ENCODE measurements at places on chromosomes 4 and X.

- no peak for DNase-seq
Observed at GRCh38 chr4:137711502-137711901, 179.2 kb upstream of the PCDH18 start.

DNA sequence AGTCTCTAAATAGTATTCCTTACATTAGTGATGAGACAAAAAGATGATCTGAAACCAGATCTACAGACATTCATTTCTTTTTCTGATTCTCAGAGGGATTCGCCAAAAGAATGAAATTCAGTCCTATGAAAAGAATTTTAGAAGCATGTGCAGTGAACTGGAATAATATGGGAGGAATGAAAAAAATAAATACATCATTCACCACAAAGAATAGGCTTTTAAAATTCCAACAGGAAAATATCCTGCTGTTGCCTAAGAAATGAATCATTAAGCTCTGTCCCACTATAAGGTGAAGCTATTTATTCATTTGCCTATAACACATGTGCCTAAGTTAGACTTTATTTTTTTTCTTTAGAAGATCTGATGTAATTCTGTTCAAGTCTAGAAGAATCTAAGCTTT, 165.9 kb downstream of the IL15 start:
- DNase-seq: no peak

- no peak for DNase-seq
Observed at GRCh38 chrX:12615061-12615460, 176.2 kb upstream of the PRPS2 start.

GRCh38 chrX:24890677-24891076, 125.1 kb downstream of the ARX start:
- no peak for DNase-seq

DNA sequence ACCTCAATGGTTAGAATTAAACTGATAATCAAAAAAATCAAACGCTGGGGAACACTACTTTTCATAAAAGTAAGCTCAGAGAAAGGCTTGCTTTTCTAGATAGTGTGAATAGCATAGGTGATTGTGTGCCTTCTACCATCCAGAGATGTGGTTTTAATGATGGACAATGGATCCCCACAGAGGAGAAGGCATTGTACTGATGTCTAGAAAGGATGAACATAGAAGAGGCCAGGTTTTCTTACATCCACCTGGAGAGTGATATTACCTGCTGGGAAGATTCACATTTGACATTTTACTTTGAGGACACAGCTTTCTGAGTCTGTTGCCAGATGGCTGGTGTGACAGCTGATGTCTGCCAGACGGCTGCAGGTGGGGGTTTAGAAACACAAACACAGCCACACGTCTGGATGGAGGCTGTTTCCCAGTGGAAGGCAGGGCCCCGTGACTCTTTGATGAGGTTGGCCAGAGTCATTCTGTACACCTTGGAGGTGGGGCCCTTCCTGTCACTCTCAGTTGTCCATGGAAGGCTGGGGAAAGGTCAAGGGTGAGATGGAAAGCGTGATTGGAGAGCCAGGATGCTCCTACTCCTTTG, 114.4 kb downstream of the PSAPL1 start:
- no peak for DNase-seq

DNA sequence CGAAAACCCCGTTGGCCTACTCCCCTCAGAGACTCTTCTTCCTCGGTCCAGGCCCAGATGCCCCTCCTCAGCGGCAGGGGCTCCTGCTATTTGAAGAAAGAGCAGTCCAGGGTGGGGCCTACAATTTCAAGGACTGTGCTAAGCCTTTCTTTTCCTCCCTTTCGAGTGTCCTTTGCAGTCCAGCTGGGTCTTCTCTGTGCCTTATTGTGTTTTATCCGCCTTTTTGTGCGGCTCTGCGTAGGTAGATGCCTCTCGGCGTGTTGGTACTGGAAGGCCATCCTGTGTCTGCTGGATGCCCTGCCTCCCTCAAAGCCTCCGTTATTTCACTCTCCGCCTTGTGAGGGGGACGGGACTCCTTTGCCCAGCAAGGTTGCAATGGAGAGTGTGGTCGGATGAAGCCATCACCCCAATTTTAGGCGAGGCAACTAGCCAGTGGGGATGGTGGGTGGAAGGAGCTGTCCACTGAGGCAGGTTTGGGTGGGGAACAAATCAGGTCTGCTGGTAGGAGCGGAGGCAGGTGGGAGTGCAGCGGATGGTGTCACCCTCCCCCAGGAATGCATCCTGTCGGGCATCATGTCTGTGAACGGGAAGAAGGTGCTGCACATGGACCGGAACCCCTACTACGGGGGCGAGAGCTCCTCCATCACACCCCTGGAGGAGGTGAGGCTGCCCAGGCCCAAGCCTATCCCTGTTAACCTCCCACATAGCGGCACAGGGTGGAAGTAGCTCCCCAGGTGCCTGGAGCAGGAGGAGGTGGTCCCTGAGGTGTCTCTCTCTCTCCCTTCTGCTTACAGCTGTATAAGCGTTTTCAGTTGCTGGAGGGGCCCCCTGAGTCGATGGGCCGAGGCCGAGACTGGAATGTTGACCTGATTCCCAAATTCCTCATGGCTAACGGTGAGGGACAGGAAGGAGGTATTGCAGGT, 1.3 kb downstream of the GDI1 start:
- no peak for DNase-seq

- no peak for DNase-seq
Observed at GRCh38 chr4:98394134-98394533, 132.9 kb downstream of the RAP1GDS1 start.

DNA sequence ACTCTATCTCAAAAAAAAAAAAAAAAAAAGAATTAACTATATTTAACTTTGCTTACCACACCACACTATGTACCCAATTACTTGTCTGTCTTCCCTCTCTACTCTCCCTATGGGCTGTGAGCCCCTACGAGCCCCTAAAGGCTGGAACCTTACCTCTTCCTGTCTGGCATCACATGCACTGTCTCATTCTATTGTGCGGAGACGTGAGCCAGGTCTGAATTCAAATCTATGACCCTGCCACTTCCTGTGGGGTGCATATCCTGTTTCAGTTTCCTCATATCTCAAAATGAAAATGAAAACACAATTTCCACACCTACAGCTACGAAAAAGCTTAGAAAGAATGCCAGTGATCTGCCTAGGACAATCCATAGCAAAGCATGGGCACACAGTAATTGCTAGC, 42.9 kb upstream of the HS3ST1 start:
- DNase-seq: no peak

- no peak for DNase-seq
Observed at GRCh38 chr4:94442251-94442650, 9.5 kb upstream of the PDLIM5 start.

GRCh38 chrX:22818061-22818460, 181.7 kb upstream of the DDX53 start:
- DNase-seq: no peak

- no peak for DNase-seq
Observed at GRCh38 chr4:137794764-137795254, 262.5 kb upstream of the PCDH18 start.

- no peak for DNase-seq
Observed at GRCh38 chr4:186587416-186588018, 32.1 kb upstream of the MTNR1A start.

GRCh38 chr4:1663549-1663948, 20.6 kb downstream of the FAM53A start:
- no peak for DNase-seq

DNA sequence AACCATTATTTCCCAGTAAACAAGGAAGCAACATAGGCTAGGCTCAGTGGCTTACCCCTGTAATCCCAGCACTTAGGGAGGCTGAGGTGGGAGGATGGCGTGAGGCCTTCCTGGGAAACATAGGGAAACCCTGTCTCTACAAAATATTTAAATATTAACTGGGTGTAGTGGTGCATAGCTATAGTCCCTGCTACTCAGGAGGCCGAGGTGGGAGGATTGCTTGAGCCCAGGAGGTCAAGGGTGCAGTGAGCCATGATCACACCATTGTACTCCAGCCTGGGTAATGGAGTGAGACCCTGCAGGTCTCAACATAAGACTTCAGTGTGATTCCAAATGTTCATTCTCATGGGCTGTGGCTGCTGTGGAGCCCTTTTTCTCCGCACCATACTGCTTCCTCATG, 34.9 kb downstream of the FHDC1 start:
- DNase-seq: no peak

DNA sequence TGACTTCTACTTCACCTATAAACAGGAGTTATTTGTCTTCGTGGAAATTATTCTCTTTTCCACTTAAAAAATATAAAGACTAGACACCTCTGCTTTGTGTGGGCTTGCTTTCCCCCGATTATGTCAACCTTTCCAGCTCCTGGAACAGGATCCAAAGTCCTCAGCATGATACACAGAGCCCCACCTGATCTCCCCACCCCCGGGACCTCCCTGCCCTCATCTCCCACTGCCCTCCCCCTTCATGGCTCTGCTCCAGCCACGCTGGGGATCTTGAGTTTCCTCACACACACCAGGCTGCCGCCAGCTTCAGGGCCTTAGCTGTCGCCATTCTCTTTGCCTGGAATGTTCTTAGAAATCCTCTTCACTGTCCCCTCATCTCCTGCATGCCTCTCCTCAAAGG, 55.3 kb downstream of the MBNL3 start:
- DNase-seq: no peak

- DNase-seq: no peak
Observed at GRCh38 chrX:7120878-7121219, 26.7 kb upstream of the STS start.

DNA sequence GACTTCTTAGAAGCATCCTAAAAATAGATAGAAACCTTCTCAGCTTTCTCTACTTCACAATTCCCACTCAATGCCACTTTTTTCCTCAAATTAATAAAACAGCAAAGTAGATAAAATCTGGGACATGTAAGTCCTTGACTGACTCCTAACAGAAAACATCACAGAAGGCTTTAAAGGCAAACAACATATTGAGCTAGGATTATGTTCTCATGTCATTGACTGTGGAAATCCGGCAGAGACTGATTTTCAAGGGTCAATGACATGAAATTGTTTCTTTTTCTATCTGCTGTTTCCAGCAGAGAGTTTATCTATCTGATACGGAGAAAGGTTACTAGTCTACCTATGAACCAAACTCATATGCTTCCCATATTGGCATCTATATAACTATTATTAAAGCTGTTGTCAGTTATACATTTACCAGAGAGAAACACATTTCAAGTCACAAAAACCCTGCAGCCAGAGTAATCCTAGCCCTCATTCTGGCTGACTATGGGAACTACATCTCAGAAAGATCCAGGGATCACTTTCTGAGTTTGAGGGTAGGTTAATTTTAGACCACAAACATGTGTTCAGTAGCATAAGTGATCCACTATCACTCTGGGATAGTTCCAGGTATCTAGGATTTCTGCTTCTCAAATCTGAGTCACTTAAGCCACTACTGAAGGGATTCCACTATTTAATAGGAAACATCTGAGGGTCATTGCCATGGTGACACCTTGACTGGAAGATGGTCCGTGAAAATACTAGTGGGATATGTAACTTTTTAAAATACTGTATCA, 147.6 kb downstream of the PPP3CA start:
- DNase-seq: no peak

DNA sequence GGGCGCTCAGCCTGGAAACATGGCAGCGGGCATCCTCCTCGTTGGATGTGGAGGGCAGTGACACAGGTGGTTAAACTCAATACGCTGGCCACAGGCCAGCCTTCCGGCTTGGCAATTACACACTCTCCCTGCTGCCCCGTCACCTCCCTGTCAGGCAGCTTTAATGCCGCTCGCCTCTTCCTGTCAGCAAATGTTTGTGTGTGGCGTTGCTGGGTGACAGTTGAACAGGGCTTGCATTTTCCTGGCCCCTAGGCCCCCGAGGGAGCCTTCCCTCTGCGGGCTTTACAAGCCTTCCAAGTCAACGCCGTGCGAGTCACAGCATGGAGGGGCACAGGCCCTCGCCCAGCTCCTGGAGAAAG, 620.0 kb downstream of the BCOR start:
- DNase-seq: no peak

- DNase-seq: peak; percentile 54
Observed at GRCh38 chrX:23756165-23756564, 13.1 kb upstream of the ACOT9 start.

DNA sequence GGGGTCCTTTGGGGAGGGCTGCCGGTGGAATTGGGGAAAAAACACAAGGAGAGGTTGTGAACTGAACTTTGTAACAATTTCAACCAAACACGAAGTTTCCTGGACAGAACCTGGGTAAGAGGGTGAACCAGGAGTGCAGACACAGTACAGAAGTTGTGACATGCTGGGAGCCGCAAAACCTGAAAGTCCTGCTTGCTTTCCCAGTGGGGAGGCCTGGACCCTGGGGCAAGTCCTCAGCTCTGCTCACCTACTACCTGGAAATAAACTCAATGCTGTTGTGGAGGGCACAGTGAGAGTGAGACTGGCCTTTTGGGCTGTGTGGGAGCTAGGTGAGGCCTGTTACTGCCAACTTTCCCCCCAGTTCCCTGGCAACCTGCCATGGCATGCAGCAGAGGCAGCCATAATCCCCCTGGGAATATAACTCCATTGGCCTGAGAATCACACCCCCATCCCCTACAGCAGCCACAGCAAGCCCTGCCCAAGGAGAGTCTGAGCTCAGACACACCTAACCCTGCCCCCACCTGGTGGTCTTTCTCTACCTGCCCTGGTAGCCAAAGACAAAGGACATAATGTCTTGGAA, 162.8 kb downstream of the THOC2 start:
- DNase-seq: no peak

GRCh38 chr4:59597536-59598329, 1602.4 kb upstream of the ADGRL3 start:
- DNase-seq: no peak

DNA sequence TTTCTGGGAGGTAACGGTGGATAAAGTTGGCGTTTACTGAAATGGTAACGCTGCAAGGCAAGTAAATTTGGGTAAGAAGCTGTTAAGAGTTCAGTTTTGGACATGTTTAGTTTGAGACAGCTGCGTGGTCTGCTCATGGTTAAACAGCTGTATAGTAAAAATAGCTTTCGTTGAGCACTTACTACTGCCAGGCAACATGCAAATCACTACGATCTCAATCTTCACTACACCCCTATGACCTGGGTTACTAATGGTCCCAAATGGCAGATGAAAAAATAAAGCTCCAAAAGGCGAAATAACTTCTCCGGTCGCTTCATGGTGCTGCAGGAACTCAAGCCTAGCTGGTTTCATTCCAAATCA, 22.2 kb downstream of the FABP2 start:
- DNase-seq: no peak

- no peak for DNase-seq
Observed at GRCh38 chr4:7845493-7846128, 94.0 kb downstream of the AFAP1 start.

- DNase-seq: no peak
Observed at GRCh38 chr4:140363051-140363450, 10.4 kb upstream of the SCOC start.
